ENCODE measurements at places on chromosomes 5 and 9.
A peak's percentile ranks its signal among the peaks of the same experiment; 100 is the strongest.

- DNase-seq = no peak
Measured at GRCh38 chr9:69054989-69055388, 19.4 kb downstream of the FXN start.

- no peak for DNase-seq
Measured at GRCh38 chr9:36140086-36141084, 3.9 kb downstream of the GLIPR2 start.

GRCh38 chr9:18043978-18044377 is 430.0 kb upstream of the ADAMTSL1 start:
- no peak for DNase-seq

GRCh38 chr9:107942856-107943255 is 453.3 kb upstream of the KLF4 start:
- no peak for DNase-seq

DNA sequence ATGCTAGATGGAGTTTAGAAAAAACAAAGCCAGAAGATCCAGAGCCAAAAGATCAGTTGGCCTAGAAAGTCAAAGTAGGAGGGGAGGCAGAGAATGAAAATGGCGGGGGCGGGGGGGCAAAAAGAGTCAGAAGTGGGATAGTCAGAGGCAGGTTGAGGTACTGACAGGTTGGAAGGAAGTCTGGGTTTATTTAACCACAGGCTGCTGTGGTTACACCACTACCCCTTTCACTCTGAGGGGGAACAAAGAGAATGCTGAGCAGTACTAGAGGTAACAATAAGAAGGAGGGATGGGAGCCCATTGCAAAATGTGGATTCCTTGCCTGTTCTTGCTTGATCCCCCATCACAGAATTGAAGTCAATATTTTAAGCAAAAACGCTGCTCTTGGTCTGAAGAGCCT is 111.8 kb downstream of the CAVIN4 start:
- no peak for DNase-seq

DNA sequence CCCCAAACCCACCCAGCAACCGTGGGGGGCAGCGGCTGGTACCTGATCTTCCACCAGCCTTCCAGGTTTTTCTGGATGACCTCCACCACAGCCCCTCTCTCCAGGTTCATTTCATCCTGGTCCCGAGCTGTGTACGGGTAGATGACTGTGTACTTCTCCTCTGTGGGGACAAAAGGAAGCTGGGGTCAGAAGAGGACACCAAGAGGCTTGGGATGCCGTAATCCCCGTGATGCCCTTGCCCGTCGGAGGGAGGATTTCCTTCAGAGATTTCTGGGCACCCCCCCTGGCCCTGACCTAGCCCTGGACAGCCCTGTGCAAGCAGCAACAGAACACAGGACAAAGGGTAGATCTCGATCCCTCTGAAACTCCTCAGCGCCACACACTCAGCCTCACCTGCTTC is 70.3 kb upstream of the UBTD2 start:
- DNase-seq = peak; percentile 45

- DNase-seq = no peak
Measured at GRCh38 chr5:159337016-159337955, 7.0 kb upstream of the IL12B start.
